ENCODE measurements at places on chromosomes 11 and 22.

GRCh38 chr22:42642806-42643633 lies 2.6 kb upstream of the ATP5MGL start:
- DNase-seq = no peak

- DNase-seq = no peak
These were observed 36.5 kb downstream of the GRIK4 start for GRCh38 chr11:120547811-120548681.

- DNase-seq = no peak
These were observed 400.4 kb downstream of the TBC1D22A start for GRCh38 chr22:47162865-47163264.

DNA sequence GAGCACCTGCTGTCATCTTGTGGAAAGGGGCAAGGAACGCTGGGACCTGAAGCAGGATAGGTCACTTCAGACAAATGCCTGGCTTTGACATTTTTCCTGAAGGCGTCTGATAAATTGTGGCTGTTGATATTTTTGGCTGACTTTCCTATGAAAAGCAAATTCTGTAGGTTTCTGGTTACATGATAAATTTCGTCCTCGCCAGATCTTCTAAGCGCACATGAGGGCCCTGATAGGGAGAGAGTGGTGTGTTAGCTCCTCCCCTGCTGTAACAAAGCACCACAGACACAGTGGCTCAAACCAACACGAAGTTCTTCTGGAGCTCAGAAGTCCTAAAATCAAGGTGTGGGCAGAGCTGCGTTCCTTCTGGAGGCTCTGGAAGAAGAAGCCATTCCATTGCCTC lies 19.6 kb downstream of the APOL4 start:
- DNase-seq = no peak

- DNase-seq = no peak
These were observed 260.0 kb downstream of the TBC1D22A start for GRCh38 chr22:47022475-47022874.

GRCh38 chr22:31045900-31046538 lies 35.1 kb upstream of the SMTN start:
- DNase-seq = no peak

GRCh38 chr11:28442131-28442530 lies 333.9 kb downstream of the METTL15 start:
- no peak for DNase-seq

- DNase-seq = no peak
These were observed 46.2 kb upstream of the LMO1 start for GRCh38 chr11:8309862-8310261.

DNA sequence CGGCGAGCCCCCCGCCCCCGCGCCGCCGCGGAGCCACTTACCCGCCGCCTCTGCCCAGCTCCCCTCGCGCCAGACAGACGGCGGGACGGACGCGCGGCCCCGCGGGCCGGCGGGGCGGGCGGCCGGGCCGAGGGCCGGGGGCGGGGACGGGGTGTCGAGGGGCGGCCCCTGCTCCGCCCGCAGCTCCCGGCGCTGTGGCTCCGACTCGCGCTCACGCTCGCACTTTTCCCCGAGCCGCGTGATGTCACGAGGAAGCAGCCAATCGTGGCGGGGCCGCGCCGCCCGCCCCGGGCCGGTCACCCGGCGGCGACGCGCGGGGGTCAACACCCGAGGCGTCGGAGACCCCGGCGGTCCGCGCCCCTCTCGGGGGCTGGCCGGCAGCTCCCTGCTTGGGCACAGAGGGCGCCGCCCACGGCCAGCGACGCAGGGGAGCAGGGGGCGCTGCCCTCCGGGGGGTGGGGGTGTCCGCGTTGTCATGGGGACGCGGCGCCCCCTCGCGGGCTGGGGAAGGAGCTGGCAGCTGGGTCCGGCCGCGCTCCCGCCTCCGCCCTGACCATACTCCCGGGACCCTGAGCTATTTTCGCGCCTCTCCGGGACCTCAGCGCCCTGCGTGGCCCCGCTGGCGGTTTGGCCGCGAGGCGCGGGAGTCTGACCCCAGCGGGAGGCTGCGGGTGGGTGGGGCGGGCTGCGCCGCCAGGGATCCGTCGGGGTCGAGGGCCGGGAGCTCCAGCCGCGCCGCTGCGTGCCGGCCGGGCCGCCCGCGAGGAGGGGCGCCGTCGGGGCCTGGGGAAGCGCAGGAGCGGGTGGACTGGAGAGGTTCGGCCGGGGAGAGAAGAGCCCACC lies at the start of gene CHRM4:
Gene CHRM4 (minus strand): TSS at position 199 of the 843 bp plus-strand sequence. CDS start 5,219 bp downstream, outside the sequence.
- DNase-seq = peak; percentile 37

DNA sequence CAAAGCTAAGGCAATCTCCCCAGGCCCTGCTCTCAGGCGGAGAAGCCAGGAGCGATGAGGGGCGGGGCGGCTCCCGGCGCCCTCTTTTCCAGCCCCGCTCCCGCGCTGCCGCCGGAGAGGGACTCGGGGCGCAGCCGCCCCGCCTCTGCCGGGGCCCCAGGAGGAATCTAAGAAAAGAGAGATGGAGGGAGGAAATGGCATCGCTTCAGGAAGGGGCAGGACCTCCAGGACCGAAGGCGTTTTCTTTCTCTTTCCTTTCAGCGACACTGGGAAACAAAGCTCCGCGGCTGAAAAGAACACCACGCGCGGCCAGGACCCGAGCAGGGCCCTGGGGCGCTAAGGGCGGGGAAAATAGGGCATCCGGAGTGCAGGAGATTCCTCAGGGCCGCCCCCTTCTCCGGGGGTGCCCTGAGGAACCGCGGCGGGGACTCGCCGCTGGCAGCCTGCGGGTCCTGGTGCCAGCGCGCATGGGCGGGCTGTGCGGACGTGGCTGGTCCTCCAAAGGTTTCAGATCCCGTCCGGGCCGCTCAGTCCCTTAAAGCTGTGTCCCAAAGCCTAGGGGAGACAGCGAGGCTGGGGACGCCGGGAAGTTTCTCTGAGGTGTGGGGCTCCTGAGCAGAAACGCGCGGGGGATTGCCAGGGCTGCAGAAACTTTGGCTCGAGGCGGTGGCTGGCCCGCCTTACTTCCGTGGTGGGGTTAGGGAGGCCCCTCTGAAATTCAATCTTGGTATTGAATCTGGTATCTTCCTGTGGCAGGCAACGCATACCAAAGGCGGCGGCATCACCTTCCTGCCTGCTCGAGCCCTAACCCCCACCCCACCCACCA lies 2.8 kb upstream of the BSX start:
- DNase-seq = peak; percentile 6

DNA sequence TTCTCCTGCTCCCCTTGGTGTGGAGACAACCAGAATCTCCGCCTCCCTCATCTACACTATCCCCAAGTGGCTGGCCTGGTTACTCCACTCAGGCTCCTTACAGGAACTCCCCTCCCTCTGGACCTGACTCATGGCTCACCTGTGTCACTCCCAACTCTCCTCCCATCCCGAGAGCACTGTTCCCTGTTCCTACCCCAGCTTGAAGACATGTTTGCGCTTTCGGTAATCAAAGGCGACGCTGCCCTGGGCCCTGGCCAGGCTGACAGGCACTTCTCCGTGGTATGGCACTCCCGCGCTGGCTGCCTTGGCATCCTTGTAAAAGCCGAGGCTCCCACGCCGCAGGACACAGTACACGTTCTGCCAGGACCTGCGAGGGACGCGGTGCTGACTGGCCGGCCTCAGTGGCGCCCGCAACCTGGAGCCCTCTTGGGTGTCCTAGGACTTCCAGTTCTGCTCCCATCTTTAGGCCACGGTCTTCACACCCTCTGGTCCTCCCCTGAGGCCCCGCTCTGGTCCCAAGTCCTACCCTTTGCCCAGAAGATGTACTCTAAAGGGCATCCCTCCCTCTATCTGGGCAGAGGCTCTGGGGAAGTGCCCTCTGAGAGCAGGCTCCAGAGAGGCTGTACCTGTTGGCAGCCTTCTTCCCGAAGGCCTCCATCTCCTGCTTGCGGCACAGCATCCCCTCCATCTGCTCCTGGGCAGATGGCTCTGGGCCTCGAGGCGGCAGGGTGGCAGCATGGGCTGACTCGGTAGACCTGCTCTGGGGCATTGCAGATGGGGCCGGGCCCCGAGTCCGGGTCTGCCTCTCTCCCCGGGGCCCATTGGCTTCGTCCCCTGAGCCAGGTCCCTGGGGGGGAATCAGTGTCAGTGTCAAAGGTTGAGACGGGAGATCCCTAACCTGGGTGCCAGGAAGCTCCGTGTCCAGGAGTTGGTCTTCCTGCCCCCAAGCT lies 9.4 kb upstream of the RBM4B start:
- DNase-seq = no peak

- no peak for DNase-seq
These were observed 52.4 kb downstream of the TRIOBP start for GRCh38 chr22:37749226-37749625.

GRCh38 chr11:121105063-121105480 lies 4.0 kb downstream of the TECTA start:
- DNase-seq = no peak

All from activated CD4-positive, alpha-beta T cell treated with anti-CD3 and anti-CD28 coated beads, Interleukin-10, Interleukin-2, amounts not matched to agents 100 ng/mL and 50 ng/mL, durations not matched to agents 16 hours and 8 hours (primary cell).